ENCODE measurements at places on chromosomes 13 and 19.

GRCh38 chr13:31051999-31052398 lies 109.7 kb downstream of the HSPH1 start:
- no peak for DNase-seq

GRCh38 chr13:111875915-111876314 lies 191.0 kb upstream of the SOX1 start:
- no peak for DNase-seq

GRCh38 chr19:29770648-29771047 lies 41.1 kb upstream of the CCNE1 start:
- DNase-seq, result no peak

GRCh38 chr19:54616821-54617560 lies 13.3 kb upstream of the LILRB1 start:
- DNase-seq, result no peak

DNA sequence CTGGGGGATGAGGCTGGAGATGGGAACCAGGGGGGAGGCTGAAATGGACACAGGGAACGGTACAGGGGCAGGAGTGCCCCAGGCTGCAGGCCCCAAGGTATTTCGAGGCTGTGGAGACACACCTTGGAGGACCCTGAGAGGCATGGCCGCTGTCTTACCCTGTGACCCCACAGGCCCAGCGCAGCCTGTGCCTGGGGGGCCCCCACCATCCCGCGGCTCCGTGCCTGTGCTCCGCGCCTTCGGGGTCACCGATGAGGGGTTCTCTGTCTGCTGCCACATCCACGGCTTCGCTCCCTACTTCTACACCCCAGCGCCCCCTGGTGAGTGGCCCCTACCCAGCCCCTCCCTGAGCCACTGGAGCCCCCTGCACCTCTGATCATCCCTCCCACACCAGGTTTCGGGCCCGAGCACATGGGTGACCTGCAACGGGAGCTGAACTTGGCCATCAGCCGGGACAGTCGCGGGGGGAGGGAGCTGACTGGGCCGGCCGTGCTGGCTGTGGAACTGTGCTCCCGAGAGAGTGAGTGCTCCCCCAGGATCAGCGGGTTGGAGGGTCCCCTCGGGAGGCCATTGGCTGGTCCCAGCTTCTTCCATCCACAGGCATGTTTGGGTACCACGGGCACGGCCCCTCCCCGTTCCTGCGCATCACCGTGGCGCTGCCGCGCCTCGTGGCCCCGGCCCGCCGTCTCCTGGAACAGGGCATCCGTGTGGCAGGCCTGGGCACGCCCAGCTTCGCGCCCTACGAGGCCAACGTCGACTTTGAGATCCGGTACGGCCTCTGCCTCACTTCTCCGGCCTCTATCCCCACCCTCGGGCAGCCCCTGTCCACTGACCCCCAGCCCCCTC lies 16.9 kb upstream of the SPIB start:
- no peak for DNase-seq

- no peak for DNase-seq
Measured at GRCh38 chr19:40466985-40467734, at the start of gene SPTBN4. TSS of gene SPTBN4 (plus strand) at chr19:40467001. CDS start at chr19:40472622, 5,621 bp downstream.

GRCh38 chr13:113566227-113566561 lies 18.4 kb upstream of the TFDP1 start:
- DNase-seq, result no peak

DNA sequence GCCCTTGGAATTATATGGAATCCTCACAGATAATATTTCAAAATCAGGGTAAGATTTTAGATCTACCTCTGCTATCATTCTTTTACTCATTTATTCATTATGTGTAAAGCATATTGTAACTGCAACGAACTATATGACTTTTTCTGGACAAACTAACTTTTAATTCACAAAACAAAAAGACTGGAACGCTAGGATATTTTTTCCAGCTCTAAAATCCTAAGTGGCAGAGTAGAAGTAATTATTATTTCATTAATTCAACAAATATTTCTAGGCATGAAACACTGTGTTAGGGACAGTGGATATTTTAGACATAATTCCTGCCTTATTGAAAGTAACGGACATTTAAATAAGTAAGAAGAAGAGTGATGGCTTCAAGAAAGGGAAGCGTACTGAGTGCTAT lies 26.9 kb upstream of the SOX21 start:
- DNase-seq, result no peak

DNA sequence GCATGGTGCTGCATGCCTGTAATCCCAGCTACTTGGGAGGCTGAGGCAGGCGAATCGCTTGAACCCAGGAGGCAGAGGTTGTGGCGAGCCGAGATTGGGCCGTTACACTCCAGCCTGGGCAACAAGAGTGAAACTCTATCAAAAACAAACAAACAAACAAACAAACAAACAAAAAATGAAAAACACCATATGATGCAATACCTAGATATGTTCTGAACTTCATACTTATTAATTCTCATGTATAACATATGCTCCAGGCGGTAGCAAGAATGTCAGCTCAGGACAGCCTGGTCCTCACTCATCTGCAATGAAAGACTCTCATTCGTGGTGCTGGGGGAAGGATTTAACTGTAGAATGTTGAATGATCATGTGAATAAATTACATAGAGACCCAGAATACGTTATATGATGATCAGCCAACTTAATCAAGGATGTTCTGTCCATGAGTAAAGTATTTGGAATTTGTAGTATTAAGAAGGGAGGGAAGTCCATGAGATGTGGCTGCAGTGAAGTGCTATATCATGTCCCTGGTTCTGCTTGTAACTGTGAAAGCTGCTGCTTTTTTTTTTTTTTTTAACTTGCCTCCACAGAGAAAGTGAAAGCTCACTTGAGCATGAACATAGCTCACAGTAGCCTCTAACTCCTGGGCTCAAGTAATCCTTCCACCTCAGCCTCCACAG lies 206.8 kb downstream of the UQCRFS1 start:
- DNase-seq, result no peak

GRCh38 chr13:30145709-30146367 lies 161.5 kb downstream of the KATNAL1 start:
- DNase-seq, result no peak

DNA sequence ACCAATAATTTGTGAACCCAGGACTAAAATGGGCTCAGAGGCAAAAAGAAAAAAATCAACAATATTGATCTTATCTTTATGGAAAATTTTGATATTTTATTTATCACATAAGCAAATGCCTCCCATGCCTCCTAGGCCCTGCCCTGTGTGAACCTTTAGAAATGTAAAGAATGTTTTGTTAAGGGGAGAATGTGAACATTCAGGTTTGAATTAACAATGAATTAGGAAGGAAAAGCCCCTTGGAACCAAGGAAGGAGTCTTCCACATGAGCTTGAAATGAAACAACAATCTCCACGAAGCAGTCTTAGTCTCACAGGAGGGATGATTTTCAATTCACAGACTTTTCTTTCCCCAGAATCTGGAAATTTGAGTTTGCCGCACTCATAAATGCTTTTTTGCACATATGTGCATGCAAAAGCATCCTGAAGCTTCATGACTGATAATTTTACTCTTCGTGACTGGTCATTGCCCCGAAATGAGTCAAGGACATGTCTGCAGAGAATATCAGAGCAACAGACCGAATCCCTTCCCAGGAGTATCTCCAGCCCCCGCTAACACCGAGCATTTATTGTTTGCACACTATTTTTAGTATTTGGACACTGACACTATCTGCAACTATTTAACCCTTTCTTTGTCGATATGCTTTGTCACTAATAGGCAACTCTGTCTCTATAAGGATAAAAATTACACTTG lies 135.2 kb downstream of the DCT start:
- DNase-seq, result no peak

DNA sequence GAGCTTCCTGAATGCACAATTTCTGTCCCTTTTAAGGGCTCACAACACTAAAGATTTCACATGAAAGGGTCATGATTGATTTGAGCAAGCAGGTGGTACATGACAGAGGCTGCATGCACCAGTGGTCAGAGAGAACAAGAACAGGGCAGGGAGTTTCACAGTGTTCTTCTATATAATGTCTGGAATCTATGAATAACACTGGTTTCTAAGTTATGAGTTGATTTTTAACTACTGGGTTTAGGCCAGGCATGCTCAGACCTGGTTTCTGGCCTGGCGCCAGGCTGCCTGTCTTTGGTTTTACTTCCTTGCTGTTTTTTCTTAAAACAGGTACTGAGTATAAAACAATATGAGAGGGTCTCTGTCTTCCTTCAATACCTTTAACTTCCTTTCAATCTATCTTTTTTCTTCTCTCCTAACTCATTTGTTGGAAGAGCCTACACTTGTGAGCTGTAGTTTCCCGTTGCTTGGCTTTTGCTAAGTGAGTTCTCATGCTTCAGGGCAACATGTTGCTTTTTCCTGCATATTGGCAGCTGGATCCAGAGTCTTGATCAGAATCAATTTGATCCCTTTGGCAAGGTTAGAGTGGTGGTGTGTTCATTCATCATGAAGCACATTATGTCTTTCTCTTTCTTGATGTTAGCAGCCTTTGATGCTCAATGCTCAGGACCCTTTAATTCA lies 38.5 kb upstream of the FGF14 start:
- no peak for DNase-seq

DNA sequence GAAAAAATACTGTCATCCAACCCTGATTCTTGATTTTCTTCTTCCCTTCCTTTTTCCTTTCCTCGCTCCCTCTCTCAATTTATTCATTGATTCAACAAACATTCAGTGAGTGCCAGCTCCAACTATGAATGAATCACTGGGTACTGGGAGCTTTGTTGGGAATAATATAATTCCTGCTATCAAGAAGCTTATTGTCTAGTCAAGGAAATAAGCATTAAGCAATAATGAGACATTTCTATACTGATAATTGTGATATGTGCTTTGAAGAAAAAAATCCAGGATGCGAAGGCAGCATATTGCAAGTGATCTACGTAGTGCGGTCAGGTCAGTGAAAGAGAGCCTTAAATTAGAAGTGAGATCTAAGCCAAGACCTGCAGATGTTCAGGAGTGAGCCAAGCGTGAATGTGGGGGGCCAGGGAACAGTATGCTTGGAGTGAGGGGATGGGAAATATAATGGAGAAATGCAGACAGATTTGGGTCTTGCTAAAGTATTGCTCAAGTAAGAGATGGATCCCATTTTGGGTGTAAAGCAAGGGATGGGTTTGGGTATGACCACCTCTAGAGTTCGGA lies 253.5 kb downstream of the LHFPL6 start:
- no peak for DNase-seq

DNA sequence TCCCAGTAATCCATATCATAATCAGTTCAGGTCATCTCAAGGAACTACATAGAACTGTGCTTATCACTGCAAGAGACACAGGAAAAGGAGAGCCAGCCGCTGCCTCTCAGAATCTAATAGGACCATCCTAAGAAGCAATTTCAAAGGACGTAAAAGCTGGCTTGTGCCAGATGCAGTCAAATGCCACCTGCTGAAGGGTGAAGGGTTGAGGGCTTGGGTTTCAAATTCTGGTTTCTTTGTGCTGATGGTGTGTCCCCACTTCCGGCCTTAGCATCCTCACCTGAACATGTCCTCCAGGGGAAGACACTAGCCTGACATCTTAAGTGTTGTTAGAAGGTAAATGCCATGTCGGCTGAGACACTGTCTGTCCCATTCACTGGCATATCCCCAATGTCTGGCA lies 477.1 kb upstream of the TSHZ3 start:
- no peak for DNase-seq

DNA sequence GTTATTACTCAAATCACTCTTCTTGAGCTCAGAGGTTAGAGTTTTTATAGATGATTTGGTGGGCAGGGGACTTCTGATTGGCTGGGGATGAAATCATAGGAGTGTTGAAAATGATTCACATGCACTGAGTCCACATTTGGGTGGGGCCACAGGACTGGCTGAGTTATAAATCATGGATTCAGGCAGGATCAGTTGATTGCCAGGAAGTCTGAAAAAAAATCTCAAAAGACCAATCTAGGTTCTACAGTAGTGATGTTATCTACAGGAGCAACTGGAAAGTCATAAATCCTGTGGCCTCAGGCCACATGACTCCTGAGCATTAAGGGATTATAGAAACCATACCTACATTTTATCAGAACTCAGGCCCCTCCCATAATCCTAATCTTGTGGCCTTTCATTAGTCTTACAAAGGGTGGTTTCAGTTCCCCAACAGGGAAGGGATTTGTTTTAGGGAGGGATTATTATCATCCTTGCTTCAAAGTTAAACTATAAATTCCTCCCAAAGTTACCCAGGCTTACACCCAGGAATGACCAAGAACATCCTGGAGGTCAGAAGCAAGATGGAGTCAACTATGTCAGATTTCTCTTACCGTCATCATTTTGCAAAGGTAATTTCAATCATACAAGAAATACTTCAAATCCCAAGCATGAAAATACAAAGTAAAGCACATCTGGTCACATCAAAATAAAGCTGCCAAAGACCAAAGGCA lies 5.6 kb upstream of the CCDC70 start:
- no peak for DNase-seq

DNA sequence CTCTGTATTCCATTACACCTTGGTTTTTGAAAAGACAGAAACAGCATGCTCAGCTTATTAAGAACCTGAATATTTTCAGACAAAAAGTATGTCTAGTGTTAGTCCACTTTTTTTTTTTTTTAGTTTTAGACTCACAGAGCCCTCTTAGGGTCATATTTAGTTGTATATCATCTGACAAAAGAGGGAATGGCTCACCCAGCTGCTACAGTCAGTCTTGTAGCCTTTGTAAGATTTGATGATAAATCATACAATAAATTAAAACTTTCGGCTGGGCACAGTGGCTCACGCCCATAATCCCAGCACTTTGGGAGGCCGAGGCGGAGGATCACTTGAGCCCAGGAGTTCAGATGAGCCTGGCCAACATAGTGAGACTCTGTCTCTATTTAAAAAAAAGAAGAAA lies 43.7 kb upstream of the LDLR start:
- no peak for DNase-seq

DNA sequence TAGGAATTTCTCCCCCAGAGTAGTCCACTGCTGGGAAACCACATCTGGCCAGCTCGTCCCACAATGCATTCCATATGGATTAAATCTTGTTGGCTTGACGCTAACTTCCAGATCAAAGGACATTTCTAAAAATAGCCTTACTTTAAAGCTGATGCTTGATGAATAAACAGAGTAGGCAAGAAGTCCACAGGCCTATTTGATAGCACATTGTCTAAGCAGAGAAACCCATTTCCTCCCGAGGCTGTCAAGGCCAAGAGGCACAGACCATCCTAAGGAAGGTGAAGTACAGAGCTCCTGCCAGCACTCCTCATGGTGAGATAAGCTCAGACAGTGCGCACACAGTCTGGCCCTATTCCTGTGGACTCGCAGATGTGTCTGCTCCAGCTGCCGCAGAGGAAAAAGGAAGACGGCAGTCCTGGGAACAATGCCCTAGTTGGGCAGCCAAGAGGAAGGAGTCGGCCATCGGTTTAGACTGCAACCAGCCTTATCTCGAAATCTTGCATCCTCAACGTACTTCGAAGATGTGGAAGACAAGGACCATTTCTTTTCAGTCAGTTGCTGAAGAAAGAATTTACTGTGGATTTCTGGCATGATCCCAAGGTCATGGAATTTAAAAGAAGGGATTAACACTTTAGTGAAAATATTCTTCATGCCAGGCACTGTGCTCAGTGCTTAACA lies 156.8 kb downstream of the RGCC start:
- no peak for DNase-seq

DNA sequence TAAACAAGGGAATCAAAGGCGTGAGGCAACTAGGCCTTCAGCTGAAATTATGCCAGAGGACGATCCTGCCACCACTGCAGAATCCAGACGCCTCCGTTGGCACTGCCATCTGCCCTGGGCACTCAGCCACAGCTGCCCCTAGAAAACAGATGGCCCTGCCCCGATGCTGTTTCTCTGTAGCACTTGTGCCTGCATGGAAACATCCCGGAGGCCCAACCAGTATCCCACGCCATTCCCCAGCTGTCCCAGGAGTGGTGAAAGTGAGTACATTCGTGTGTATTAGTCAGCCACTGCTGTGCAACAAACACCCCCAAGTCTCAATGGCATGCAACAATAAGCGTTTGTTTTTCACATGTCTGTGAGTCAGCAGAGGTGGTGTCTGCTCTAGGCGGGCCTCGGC lies 8.9 kb upstream of the CRTC1 start:
- DNase-seq, result no peak

Measured in stimulated activated CD8-positive, alpha-beta memory T cell treated with anti-CD3 and anti-CD28 coated beads, Interleukin-4, amount 100 ng/mL, for 4 hours (primary cell).